Bronchial epithelial cell (primary cell): ENCODE measurements at places on chromosomes 6 and 20.

DNA sequence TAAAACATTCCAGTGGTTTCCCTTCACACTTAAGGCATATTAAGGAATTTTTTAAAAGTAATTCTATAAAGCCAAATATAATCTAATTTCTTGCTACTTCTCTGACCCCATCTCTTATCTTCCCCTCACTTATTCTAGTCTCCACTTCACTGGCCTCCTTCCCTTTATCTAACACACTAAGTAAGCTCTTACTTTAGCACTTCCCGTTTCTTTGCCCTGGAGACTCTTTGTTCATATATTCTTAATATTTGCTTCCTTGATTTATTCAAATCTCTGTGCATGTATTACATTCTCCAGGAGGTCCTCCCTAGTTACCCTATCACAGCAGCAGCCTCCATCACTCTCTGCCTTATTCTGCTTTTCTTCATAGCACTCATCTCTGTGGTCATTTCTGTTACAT lies 20.3 kb downstream of the GTPBP2 start:
- no peak for DNase-seq

DNA sequence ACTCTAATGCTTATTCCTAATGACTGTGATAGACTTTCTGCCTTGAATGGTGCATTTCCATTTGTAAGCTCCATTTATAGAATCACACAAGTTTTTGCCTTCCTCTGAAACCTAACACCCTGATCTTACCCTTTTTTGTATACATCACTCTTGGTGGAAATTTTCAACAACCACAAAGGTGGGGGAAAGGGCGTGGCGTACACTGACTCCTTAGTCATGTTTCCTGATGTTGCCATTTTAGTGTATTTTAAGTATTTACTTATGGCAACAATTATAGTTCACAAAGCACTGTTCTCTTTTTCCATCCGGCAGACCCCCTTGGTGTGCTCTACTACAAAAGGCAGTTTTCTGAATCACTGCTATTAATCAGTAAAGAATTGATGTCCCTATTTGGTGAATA lies 92.0 kb downstream of the ATXN1 start:
- DNase-seq: peak; percentile 88

DNA sequence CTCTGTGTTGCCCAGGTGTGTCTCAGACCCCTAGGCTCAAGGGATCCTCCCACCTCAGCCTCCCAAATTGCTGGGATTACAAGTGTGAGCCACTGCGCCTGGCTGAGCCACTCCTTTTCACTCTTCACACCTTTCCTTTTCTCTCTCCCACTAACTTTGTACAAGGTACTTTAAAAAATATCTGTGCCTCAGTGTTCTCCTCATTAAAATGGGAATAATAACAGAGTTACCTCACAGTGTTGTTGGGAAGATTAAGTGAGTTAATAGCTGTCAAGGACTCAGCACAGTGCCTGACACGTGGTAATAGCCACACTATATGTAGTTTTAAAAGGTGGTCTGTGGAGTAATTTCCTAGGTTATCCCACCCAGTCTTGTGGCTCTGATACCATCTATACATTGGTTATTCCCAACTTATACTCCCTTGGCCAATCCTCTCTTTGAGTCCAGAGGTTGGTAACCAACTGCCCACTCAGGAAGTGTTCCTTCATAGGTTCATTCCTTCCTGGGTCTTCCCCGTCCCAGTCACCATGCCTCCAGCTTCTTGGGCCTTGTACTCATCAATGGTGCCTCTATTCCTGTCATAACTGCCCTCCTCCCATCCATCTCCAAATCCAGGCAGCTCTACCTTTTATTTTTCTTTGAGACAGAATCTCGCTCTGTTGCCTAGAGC lies 78.6 kb upstream of the NAA20 start:
- no peak for DNase-seq

- DNase-seq: peak; percentile 82
Measured at GRCh38 chr6:169722362-169723199, 1.7 kb downstream of the PHF10 start.

DNA sequence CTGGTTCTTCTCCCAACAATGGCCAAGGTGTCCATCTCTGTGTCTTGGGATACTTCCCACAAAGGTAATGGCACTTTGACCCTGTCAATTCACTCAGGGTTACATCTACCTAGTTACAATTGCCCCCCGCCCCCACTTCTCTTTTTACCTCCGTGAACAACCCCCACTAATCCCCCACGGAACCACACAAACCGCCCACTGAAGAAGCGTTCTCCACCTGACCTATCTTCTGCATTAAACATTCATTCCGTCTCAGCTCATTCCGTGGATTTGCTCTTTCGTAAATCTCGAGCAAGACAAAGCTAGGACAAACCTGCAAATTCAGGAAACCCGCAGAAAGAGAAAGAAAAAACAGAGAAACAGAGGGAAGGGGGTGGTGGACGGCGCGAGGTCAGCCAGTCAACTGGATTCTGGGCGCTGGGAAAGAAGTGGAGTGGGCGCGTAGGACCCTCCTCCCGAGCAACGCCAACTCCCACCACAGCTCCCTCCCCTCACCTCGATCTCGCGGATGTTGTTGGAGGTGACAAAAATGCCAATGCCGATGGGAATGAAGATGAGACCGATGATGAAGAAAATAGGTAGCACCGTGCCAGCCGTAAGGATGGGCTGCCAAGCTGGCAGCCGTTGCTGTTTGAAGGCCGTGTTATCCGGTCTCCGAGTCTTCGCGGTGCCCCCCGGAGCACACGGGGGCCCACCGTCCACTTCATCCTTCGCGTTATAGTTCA lies 523 bp downstream of the TMEM30A start:
- DNase-seq: peak; percentile 17

- DNase-seq: no peak
Measured at GRCh38 chr20:1933465-1933870, 38.3 kb downstream of the SIRPA start.

- no peak for DNase-seq
Measured at GRCh38 chr6:104860221-104860620, 502 bp upstream of the HACE1 start.

GRCh38 chr6:14921170-14921569 lies 324.7 kb upstream of the JARID2 start:
- no peak for DNase-seq

DNA sequence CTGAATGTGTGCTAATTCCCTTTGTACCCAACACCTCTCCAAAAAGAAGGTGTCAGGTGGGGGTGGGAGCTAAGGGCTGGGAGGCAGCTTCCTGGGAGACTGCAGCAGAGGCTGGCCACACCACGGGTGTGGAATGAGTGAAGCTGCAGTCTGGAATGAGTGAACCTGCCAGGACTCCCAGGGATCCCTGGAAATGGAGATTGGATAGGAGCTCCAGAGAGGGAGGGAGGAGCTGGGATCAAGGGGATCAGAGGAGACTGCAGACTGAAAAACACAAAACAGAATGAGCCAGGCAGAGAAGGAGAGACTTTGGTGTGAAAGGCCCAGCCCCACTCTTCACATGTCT lies 387.0 kb upstream of the SULF2 start:
- DNase-seq: no peak

DNA sequence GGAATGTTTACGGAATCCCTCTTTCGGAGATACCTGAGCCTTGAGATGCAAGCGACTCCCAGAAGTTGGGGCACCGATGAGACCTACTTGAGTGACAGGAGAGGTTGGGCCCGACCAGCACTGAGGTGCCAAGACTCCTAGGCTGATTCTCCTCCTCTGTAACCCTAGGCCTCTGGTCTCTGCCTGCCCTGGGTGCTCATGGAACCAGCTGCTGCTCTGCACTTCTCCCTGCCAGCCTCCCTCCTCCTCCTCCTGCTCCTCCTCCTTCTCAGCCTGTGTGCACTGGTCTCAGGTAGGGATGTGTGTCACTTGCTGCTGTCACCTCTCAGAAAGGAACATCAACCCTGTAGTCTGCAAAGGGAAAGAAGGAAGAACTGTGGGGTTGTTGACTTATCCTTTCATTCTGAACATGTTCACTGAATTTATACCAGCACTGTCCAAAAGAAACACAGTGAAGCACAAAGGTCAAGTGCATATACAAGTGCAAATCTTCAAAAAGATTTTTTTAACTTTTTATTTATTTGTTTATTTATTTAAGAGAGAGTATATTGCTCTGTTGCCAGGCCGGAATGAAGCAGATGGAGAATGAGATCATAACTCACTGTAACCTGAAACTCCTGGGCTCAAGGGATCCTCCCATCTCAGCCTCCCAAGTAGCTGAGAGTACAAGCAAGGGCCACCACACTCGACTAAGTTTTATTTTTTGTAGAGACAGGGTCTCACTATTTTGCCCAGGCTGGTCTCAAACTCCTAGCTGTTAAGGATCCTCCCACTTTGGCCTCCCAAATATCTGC lies 913 bp downstream of the BTN2A2 start:
- DNase-seq: peak; percentile 55

DNA sequence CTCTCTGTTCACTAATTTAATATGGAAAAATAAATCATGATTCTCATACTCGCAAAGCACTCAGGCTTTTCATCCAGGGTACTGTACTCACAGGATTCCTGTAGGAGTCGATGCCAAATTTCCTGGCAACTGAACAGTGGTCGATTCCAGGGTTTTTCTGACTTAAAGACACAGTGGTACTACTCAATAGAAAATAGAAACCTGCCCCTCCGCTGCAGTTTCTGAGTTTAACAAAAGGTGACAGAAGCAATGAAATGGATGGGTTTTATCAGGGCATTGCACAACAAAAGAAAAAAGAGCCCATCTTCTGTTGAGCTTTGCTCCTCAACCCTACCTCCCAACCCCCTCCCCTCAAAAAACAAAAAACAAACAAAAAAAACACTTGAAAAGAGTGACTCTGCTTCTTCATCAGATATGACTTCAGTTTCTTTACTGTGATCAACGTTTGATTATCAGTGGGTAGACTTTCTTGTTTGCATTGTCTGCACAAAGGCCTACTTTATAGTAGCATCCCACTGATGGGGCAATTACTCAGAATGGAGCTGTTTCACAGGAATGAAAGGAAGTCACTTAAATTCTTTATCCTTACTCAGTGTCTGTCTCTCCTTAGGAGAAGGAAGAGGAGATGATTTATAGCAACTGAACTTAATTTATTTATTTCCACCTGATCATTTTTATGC lies 96.2 kb upstream of the FOXO3 start:
- DNase-seq: no peak

DNA sequence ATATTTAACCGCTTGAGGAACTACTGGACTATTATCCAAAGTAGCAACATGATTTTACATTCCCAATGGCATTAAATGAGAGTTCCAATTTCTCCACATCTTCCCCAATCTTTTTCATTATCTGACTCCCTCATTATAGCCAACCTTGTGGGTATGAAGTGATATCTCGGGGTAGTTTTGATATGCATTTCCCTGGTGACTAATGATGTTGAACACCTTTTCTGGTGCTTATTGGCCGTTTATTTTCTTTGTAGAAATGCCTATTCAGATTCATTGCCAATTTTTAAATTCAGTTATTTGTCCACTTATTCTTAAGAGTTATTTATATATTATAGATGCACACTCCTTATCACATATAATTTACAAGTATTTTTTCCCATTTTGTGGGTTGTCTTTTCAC lies 129.0 kb downstream of the MMS22L start:
- DNase-seq: no peak

DNA sequence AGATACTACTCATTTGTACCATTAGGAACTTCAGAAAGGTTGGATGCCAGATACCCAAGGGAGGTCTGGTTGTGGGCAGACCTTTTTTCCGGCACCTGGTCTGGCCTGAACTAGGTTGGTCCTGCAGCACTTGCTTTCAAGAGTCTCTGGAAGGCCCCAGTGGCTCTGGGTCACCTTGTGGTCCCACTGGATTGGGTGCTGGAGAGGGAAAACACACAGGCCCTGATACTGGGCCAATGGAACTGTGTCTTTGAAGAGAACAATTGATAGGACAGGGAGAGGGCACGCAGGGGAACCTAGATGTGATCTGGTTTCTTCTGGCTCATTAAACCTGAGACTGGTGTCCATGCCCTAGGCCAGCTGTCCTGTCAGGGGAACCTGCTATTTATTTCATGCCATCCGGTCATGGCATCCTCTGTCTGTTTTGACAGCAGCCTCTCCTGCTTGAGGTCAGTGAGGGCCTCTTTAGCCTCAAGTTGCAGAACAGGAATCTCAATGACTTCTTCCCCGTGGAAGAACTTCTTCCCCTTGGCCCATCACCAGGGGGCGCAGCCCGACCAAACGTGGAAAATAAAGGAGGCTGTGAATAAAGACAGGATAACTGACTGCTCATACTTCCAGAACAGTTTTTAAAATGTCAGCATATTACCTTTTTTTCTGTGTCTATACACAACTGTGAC lies 25.0 kb downstream of the TAF8 start:
- peak; percentile 60 for DNase-seq

GRCh38 chr6:14765721-14766390 lies 480.0 kb upstream of the JARID2 start:
- DNase-seq: peak; percentile 23

GRCh38 chr20:2476742-2477615 lies 6.4 kb upstream of the SNRPB start:
- DNase-seq: no peak

- peak; percentile 19 for DNase-seq
Measured at GRCh38 chr20:19497064-19497463, 261.0 kb upstream of the RIN2 start.

DNA sequence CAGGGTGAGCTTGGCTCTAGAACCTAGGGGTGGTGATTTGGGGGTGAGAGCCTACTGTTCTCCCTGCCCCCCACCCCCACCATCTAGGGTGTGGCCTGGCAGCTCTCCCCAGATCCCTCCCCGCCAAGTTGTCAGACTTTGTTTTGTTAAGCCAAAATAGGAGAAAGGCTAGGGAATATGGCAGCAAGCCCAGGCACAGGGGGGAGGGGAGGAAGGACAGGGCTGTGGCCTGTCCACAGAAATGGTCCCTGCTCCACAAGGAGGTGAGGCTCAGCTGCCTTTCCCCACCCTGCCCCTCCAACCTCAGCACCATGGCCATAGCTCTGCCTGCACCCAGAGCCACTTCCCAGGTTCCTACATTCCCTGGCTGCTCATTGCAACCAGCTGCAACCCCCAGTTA lies 17.2 kb downstream of the SCUBE3 start:
- no peak for DNase-seq

GRCh38 chr6:163344411-163344810 lies 70.1 kb upstream of the QKI start:
- no peak for DNase-seq

DNA sequence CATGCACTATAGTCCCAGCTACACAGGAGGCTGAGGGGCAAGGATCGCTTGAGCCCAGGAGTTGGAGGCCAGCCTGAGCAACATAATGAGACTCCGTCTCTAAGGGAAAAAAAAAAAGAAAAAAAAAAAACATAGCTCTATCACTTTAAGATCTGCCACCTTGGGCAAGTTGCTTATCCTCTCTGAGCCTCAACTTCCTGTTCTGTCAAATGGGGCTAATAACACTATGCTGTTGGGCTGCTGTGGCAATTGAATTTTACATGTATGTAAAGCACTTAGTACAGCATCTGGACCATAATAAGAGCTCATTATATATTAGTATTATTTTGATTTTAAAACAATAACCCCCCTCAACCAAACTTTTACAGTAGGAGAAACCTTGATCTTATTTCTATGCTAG lies 141.5 kb downstream of the ATXN1 start:
- no peak for DNase-seq

GRCh38 chr6:166223079-166223478 lies 55.4 kb upstream of the TBXT start:
- no peak for DNase-seq
